ENCODE measurements at places on chromosomes 2 and 18.

DNA sequence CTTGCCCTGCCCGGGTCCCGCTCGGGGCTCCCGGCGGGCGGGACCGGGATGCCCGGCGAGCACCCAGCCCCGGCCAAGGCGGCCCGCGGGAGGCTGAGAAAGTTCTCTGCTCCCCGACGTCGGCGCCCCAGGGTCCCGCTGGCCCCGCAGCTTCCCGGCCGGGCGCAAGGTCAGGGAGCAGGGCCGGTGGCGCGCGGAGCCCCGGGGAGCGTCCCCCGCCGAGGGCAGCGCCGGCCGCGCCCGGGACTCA lies 331 bp downstream of the SERPINE2 start:
- DNase-seq = no peak

DNA sequence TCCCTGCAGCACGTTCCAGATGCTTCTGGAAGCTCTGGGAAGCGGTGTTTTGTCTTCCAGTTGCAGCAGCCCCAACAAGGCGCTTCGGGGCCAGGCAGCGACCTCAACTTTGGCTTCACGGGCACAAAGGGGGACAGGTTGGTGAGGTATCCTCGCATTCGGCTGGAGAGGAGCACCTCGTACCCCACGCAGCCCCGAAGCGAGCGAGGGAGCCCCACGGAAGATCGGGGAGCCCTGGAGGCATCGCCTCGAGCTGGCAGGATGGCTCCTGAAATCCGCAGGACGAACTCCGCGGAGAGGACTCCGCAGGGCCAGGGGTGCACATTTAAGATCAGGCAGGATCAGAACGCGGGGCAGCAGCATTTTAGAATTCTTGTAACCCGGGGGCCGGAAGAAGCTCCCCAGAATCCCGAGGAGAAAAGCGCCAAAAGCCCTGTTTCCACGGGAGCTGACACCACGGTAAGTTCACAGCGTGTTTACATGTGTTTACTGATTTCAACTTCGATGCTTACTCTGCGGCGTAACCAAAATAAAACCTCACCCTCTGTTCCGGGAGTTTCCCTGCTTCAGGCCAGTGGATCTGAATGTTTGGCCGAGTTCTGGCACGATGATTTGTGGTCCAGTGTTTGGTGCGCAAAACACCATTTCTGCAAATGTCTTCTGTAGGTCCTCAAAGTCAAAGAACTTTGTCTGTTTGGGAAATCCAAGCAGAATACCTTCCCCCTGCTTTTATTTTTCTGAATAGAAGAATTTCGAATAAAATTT lies 212.5 kb downstream of the NEDD4L start:
- no peak for DNase-seq

- no peak for DNase-seq
Observed at GRCh38 chr2:215407590-215408264, 28.1 kb downstream of the FN1 start.

- DNase-seq = no peak
Observed at GRCh38 chr18:32670727-32671126, 102.1 kb downstream of the KLHL14 start.

Measured in PC-9 (cell line).